HFFc6 (cell line): ENCODE measurements at places on chromosomes 1 and 21.
A peak's percentile ranks its signal among the peaks of the same experiment; 100 is the strongest.

GRCh38 chr1:11595285-11595684 is 58.9 kb downstream of the FBXO2 start:
- DNase-seq: no peak

DNA sequence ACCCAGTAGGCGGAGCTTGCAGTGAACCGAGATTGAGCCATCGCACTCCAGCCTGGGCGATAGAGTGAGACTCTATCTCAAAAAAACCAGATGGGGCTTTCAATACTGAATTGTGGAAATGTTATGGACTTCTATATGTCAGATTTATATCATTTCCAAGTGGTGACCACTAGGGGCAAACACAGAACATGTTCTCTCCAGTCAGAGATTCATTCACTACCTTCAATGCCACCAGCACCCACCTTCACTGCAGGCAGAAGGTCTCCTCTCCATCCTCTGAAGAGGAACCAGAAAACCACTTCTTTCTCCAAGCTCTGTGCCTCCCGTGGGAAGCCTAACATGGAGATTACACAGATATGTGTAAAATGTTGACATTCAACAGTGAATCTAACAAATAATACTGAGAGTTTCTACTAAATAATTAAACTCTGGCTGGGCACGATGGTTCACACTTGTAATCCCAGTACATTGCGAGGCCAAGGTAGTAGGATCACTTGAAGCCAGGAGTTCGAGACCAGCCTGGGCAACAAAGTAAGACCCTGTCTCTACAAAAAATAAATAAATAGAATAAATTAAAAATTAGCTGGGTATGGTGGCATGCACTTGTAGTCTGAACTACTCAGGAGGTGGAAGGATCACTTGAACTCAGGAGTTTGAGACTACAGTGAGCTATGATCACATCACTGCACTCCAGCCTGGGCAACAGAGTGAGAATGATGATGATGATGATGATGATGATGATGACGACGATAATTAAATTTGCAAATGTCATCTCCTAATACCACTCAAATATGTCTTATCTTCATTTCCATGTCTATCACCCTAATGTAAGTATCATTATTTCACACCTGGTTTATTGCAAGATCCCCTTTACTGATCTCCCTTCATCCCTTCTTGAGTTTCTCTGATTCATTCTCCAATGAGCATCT is 151.1 kb downstream of the ZNF281 start:
- no peak for DNase-seq

DNA sequence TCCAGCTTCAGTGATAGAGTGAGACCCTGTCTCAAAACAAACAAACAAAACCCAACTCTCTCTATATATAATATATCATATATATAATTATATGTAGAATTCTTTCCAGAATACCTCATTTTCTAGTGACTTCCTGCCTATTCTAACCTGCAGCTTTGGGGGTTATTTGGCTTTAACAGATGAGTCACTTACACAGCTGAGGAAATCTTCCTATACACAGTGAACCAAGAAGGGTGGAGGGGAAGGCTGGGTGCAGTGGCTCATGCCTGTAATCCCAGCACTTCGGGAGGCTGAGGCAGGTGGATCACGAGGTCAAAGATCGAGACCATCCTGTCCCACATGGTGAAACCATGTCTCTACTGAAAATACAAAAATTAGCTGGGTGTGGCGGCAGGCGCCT is 9.2 kb downstream of the RAB29 start:
- peak; percentile 27 for DNase-seq

DNA sequence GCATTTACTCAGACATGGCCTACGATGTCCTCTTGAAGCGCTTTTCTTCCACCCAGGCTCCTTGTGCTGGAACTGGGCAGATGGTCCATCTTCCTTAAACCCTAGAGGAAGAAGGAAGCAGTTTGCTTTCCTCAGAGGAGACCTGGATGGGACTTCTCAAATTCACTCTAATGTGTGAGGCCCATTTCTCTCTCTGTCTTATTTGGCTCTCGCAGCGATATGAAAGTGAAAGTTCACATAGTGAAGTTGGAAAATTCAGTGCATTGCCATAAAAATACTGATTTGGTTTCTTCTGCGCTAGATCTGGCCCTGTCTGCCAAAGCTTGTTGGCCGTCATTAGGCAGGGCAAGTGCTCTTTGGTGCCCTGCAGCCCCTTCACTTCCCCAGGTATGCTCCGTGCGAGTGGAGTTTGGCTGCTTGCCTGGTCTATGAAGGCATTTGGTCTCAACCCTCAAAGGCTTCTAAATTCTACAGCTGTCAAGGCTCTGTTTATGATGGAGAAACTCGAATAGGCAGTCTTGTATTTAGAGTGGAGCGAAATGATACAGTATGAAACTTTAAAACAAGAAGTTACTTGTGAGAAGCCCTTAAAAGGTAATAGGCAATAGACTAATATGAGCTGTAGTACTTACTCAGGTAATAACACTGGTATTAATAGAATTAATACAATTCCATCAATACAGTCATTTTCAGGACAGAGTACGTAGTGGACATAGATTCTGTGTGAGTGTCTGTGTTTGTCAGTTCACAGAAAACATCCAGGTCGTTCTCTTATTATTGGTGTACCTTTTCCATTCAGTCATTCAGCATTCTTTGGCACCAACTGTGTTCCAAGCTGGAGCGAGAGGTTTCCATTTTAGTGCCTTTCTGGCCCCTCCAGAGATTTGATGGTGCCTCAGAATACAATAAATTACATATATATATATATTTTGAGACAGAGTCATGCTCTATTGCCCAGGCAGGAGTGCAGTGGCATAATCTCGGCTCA is 20.5 kb downstream of the SZRD1 start:
- DNase-seq: no peak

DNA sequence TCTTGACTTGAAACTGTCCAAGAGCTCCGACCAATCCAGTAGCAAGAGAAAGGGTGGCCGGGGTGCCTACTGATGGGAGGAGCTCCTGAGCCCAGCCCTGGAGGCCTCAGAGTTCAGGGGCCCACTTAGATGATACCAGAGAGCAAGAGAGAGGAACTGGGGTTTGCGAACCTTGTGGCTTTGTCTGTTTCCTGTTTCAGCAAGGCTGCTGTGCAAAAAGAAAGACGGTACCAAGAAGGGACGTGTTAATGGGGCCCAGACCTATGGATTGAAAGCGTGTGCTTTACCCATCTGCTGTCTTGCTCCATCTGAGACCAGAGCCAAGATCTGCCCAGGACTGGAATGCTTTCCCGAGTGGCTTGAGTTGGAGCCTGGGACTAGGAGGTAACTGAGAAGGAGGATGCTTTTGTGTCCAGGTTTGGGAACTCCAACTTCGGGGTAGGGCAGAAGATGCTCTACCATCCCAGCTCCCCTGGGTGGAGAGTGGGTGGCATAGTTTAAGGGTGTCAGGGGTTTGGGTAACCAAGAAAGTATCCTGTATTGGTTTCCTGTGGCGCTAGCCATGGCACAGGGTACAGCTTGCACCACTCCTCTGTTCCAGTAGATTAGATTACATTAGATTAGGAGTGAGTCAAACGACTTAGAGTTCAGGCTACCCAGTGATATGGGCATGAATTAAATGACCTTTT is at the start of gene TRAF3IP3:
Gene TRAF3IP3, plus strand, starts transcription at position 128 of the 689 bp plus-strand sequence. CDS start 3,987 bp downstream, outside the sequence.
- no peak for DNase-seq

- DNase-seq: no peak
Measured at GRCh38 chr1:180041582-180041981, 87.0 kb downstream of the CEP350 start.

- no peak for DNase-seq
Measured at GRCh38 chr1:25806418-25806817, 6.4 kb downstream of the SELENON start.

- peak; percentile 75 for DNase-seq
Measured at GRCh38 chr1:59520827-59521418, 224.0 kb downstream of the FGGY start.

GRCh38 chr1:18637511-18637960 is 6.9 kb downstream of the PAX7 start:
- DNase-seq: no peak

- DNase-seq: no peak
Measured at GRCh38 chr1:160360227-160360695, 6.6 kb upstream of the NHLH1 start.

DNA sequence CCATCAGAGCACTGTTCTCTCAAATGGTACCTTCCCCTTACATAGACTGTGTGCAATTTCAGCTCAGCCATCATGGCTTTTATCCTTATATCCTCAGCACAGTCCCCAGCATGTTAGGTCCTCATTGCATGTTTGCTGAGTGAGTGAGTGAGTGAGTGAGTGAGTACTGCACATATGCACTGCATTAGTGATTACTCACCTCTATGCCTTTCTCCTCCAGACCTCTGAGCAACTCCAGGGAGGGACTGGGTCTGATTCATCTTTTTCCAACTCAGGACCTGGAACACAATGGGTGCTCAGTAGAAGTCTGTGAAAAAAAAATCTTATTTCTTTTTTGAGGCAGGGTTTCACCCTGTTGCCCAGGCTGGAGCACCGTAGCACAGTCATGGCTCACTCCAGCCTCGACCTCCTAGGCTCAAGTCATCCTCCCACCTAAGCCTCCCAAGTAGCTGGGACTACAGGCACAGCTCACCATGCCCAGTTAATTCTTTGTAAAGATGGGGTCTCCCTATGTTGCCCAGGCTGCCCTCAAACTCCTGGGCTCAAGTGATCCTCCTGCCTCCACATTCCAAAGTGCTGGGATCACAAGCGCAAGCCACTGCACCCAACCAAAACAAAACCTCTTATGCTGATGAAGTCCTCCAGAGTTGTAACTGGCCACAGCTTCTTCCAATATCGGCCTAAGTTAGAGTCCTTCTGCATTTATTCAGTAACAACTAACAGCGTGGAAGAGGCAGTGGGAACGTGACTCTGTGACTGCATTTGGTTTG is 23.7 kb downstream of the RNU5D-1 start:
- peak; percentile 96 for DNase-seq

GRCh38 chr1:212009561-212009960 is 25.8 kb downstream of the INTS7 start:
- DNase-seq: no peak

DNA sequence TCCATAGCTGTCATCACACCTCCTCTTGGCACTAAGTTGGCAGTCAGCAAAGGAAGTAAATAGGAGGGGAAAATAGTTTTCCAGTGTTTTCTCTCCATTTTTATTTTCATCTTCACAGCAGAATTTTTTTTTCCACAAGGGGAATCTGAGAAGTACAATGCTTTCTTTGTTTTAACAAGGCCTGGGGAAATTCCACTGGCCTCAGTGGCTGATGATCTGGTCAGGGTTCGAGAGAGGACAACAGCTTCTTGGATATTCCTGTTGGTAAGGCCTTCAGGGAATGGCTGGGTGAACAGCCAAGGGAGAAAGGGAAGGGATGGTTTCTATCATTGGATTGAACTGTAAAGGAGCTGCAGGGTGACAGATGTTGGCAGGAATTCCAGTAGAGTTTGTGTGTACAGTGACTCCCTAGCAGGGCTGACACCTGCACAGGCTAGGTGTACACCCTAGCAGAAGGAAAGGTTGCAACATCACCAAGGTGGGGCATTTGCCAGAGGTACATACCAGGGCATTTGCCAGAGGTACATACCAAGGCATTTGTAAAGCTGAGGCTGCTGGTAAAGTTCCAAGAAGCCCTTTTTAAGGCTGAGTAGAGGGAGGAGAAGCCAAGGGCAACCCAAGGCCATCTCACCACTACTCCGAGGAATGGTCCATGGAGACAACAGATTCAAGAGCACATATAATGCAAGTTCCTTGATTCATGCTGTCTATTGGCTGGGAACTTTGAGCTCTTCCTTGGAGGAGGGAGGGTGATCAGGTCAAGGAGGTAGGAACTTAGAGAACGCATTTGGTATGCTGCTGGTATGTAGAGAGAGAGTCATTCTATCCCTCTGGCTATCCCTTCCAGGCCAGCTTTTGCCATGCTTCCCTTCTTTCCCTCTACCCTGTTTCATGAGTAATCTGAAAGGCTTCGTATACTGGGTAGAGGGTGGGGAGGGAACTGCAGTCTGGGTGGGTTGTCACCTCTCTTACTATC is 3.1 kb downstream of the GJA5 start:
- peak; percentile 6 for DNase-seq

- DNase-seq: no peak
Measured at GRCh38 chr21:14479241-14479786, 66.8 kb downstream of the SAMSN1 start.

- DNase-seq: no peak
Measured at GRCh38 chr21:34189506-34189905, 116.1 kb downstream of the MRPS6 start.

DNA sequence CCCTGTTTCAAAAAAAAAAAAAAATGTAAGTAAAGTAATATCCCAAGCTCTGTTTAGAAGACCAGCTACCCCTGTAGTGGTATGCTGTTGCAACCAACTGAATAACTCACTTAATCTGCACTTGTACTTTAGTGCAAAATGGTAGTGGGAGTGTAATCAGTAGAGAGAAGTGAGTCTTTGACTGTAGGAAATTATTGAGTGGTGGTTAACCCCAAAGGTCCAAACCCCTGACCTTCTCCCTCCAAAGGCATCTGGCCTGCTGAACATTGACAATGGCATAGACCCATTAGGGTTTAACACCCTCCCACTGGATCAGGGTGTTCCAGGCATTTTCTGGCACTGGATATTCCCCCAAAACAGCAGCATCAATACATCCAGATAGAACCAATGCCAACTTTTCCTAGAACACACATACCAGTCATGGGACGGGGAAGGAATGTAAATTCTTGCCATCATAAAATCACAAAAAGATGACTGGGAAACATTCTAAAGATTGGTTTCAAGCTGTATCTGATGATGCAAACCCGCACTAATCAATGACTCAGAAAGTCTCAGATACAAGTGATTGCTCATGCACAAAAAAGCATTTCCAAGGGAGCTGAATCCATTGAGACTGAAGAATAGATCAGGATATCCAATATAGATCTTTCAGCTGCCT is 110.3 kb downstream of the MRPL39 start:
- DNase-seq: peak; percentile 13

- no peak for DNase-seq
Measured at GRCh38 chr1:181592255-181592859, 109.0 kb downstream of the CACNA1E start.

GRCh38 chr1:9331558-9332346 is 39.1 kb downstream of the SPSB1 start:
- DNase-seq: no peak

DNA sequence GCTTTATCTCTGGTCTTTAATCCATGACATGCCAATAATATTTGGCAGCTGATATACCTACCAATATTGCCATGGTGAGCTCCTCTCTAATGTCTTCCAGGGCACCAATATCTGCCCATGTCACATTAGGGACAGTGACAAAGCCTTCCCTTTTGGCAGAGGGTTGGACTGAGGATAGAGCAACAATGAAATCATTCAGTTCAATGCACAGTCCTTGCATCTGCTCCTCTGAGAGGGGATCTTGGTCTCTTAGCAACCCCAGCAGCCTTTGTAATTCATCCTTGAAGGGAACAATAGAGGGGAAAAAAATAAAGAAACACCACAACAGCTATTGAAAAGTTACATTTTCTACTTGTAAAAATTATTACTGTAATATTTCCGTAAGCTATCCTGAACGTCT is 42.3 kb downstream of the NVL start:
- no peak for DNase-seq

GRCh38 chr1:47191940-47192457 is 2.2 kb upstream of the PDZK1IP1 start:
- DNase-seq: no peak
